ENCODE measurements at places on chromosomes 12 and 14. TPM values are rescaled to one million over a fixed set of nuclear protein-coding genes. Genes with fewer than 3 reads are reported as not detected.

CCNT1 gene
- total RNA-seq: 21.4 TPM

CLEC4D gene
- total RNA-seq: not detected

TEAD4 gene
- 19.2 TPM for total RNA-seq

SLCO1C1 gene
- total RNA-seq: not detected

ABCD4 gene
- total RNA-seq: 51.2 TPM

RFLNA gene
- 0.20 TPM for total RNA-seq

CLEC14A gene
- total RNA-seq: 90.1 TPM
